ENCODE measurements at places on chromosomes 12 and 14.

GRCh38 chr12:45220363-45220931 lies 4.6 kb downstream of the ANO6 start:
- H3K27me3 ChIP-seq = no peaks in the 10 kb centered on the region
- H3K27ac ChIP-seq = no peak overlapping the region
- no peak for DNase-seq
- H3K4me3 ChIP-seq = no peak overlapping the region
- peaks cover 7% of the 10 kb centered on the region for H3K36me3 ChIP-seq

- H3K4me3 ChIP-seq = no peak overlapping the region
- H3K36me3 ChIP-seq = no peaks in the 10 kb centered on the region
- H3K27me3 ChIP-seq = no peaks in the 10 kb centered on the region
These were observed 235.2 kb upstream of the CRY1 start for GRCh38 chr12:107328442-107329133.

GRCh38 chr12:6961278-6961694 lies 9.2 kb downstream of the PHB2 start:
- no peak overlapping the region for H3K4me3 ChIP-seq
- H3K36me3 ChIP-seq = peaks cover 23% of the 10 kb centered on the region
- no peak for DNase-seq
- no peaks in the 10 kb centered on the region for H3K27me3 ChIP-seq
- peak overlapping the region; percentile 48 for H3K27ac ChIP-seq
- H3K4me1 ChIP-seq = peaks cover 23% of the 10 kb centered on the region

- no peak overlapping the region for H3K27ac ChIP-seq
- H3K4me1 ChIP-seq = no peaks in the 10 kb centered on the region
- H3K36me3 ChIP-seq = no peaks in the 10 kb centered on the region
- H3K27me3 ChIP-seq = no peaks in the 10 kb centered on the region
- no peak for DNase-seq
- H3K4me3 ChIP-seq = no peak overlapping the region
These were observed 65.1 kb downstream of the ITPR2 start for GRCh38 chr12:26767865-26768264.

DNA sequence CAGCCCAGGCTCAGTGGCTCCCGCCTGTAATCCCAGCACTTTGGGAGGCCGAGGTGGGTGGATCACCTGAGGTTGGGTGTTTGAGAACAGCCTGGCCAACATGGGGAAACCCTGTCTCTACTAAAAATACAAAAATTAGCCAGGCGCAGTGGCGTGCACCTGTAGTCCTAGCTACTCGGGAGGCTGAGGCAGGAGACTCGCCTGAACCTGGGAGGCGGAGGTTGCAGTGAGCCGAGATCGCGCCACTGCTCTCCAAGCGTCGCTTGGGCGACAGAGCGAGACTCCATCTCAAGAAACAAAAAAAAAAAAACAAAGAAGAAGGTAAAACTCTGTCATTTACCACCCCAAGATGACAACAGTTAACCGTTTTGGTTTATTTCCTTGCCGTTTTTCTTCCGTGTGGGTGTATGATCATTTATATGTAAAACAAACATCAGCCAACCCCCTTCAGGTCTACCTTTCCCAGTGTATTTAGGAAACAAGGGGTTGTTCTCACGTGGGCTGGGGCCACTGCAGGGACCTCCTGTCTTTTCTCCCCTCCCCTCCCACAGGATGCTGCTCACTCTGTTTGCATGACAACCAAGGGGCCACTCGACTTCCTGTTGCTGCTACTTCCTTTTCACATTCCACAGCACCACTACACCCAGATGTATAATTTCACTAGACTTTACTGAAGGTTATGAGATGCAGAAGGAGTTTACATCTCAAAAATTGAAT lies 13.6 kb downstream of the TTC9 start:
- no peaks in the 10 kb centered on the region for H3K27me3 ChIP-seq
- peaks cover 1% of the 10 kb centered on the region for H3K4me1 ChIP-seq
- no peak overlapping the region for H3K27ac ChIP-seq
- no peak overlapping the region for H3K4me3 ChIP-seq
- no peaks in the 10 kb centered on the region for H3K36me3 ChIP-seq
- no peak for DNase-seq

DNA sequence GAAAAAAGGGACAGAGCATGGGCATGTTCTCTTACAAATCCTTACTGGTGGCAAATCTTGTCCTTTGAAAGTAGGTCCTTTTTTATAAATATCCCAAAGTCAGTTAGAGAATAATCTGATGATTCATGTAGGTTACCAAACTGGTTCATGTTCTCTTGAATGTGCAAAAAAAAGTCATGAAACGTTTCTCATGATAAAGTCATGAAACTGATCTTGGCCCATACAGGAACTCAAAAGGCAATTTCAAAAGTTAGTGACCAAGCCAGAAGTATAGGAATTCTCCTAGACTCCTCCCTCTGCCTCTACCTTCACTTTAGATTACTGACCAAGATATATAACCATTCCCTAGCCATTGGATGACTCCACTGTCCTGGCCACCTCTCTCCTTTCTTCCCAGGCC lies 27.3 kb upstream of the SPTSSA start:
- H3K4me1 ChIP-seq = no peaks in the 10 kb centered on the region
- no peak overlapping the region for H3K4me3 ChIP-seq
- no peak for DNase-seq
- H3K36me3 ChIP-seq = no peaks in the 10 kb centered on the region
- no peak overlapping the region for H3K27ac ChIP-seq

DNA sequence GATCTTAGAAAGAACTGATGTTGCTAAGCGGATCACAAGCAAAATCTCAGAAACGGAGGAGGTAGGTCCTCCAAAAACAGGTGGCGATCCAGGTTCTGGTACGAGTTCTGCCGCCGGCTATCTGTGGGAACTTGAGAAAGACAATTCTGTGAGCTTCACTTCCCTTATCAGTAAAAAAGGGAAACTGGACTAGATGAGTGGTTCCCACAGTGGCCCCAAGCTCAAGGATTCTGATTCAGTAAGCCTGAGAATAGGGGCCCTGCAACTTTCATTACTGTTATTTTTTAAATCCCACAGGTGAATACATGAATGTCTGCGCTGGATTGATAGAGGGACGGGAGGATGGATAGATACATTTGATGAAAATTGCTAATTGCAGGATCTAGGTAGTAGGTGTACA lies 160.2 kb downstream of the PPM1H start:
- peaks cover 2% of the 10 kb centered on the region for H3K4me1 ChIP-seq
- DNase-seq = no peak
- no peak overlapping the region for H3K4me3 ChIP-seq
- no peaks in the 10 kb centered on the region for H3K36me3 ChIP-seq
- H3K27me3 ChIP-seq = no peaks in the 10 kb centered on the region

DNA sequence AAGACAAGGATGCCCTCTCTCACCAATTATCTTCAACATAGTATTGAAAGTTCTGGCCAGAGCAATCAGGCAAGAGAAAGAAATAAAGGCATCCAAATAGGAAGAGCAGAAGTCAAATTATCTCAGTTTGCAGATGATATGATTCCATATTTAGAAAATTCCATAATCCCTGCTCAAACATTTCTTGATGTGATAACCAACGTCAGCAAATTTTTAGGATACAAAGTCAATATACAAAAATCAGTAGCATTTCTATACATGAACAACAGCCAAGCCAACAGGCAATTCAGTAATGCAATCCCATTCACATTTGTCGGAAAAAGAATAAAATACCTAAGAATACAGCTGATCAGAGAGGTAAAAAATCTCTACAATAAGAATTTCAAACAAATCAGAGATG lies 969.7 kb upstream of the USP15 start:
- H3K36me3 ChIP-seq = no peaks in the 10 kb centered on the region
- no peak for DNase-seq
- H3K4me3 ChIP-seq = no peak overlapping the region
- no peaks in the 10 kb centered on the region for H3K27me3 ChIP-seq
- no peaks in the 10 kb centered on the region for H3K4me1 ChIP-seq

DNA sequence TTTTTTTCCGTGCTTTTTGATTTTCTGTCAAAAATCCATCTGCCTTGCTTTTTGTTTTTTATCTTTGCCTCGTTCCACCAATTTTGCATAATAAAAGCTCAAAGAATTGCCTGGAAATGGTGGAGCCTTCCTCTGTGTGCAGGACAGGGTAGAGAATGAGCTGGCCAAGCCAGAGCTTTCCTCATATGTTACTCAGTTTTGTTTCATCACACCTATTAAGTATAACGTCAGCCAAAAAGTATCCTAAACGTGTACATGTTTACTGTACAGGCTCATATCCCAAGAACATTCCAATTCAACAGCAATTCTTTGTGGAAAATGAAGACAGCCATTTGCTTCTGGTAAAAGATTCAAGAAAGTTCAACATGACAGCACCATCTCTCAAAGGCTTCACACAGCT lies 191.2 kb upstream of the LMNTD1 start:
- DNase-seq = no peak
- no peak overlapping the region for H3K4me3 ChIP-seq
- no peaks in the 10 kb centered on the region for H3K36me3 ChIP-seq
- peaks cover 4% of the 10 kb centered on the region for H3K4me1 ChIP-seq

- H3K27me3 ChIP-seq = no peaks in the 10 kb centered on the region
- H3K4me1 ChIP-seq = no peaks in the 10 kb centered on the region
- H3K27ac ChIP-seq = no peak overlapping the region
- no peak for DNase-seq
- no peak overlapping the region for H3K4me3 ChIP-seq
These were observed 819.2 kb downstream of the FSCB start for GRCh38 chr14:43687921-43688320.

GRCh38 chr12:2813214-2814185 lies 1.0 kb downstream of the ITFG2 start:
- peak overlapping the region; percentile 95 for H3K27ac ChIP-seq
- H3K4me3 ChIP-seq = peak overlapping the region; percentile 96
- no peaks in the 10 kb centered on the region for H3K27me3 ChIP-seq
- H3K36me3 ChIP-seq = peaks cover 21% of the 10 kb centered on the region
- DNase-seq = no peak

DNA sequence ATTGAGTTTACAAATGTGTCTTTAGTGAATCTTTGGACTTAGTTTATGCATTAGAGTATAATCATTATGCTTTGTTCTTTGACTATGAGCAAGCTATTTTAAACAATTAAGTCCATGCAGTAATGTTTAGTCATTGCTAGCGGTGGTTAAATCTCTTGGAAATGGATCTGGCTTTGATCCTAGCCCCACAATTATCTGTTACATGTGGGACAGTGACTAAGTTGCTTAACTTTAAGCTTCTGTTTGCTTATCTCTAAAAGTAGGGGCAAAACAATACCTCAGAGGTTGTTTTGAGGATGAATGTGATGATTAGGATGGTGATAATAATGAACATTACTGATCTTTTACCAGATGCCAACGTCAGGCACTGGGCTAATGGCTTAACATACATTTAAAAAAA lies 124.2 kb downstream of the NPAS3 start:
- no peaks in the 10 kb centered on the region for H3K27me3 ChIP-seq
- peaks cover 16% of the 10 kb centered on the region for H3K4me1 ChIP-seq
- H3K27ac ChIP-seq = no peak overlapping the region
- no peak for DNase-seq
- no peak overlapping the region for H3K4me3 ChIP-seq

GRCh38 chr12:97616946-97617345 lies 154.3 kb downstream of the RMST start:
- no peak overlapping the region for H3K27ac ChIP-seq
- no peaks in the 10 kb centered on the region for H3K4me1 ChIP-seq
- H3K36me3 ChIP-seq = no peaks in the 10 kb centered on the region
- no peak for DNase-seq

Data from neuronal stem cell (in vitro differentiated cells).